Skin of body (tissue), 3 donors: ENCODE measurements at places on chromosomes 7 and 10. TPM values are rescaled to one million over a fixed set of nuclear protein-coding genes. Genes with fewer than 3 reads are reported as not detected.
A peak's percentile ranks its signal among the peaks of the same experiment; 100 is the strongest.

- peak; percentile 20 for DNase-seq
These were observed 1.2 kb downstream of the SFRP4 start for GRCh38 chr7:37915438-37915837.

ENKUR gene
- total RNA-seq, result 0.39 TPM

DNA sequence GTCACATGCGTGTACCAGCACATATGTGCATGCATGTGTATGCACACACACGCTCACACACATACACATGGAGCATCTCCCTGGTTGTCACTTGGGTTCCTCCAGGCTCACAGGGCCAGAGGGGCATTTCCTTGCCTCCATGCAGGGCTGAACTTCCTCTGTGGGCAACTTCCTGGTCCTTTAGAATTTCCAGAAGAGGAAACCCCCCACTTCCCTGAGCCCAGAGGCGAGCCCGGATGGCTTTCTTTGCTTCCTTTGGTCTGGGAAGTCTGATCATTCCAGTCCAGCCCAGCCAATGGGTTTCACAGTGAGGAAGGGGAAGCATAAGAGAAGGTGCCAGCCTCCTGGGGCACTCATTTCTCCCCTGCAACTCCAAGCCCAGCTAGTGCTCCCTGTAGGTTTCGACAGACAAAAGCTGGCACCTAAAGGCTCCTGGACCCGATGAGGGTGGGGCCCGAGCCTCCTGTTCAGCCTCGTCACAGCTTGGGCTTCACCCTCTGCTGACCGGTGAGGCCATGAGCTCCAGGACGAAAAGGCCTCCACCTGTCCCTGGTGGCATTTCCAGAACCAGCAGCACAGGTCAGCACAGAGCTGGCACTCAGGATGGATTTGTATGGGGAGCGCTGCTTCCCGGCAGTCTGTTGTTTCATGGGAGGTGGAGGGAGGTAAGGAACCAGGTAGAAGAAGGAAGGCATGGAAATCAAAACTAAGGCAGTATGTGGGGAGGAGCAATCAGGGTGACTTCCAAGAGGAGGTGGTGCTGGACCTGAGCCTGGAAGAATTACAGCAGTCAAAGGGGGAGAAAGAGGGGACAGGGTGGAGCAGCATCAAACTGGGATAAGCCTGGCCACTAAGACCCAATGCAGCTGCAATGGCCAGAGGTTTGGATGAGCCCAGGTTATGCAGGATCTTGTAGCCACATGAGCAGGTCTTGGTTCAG is 23.7 kb downstream of the BTBD16 start:
- DNase-seq, result no peak

DNA sequence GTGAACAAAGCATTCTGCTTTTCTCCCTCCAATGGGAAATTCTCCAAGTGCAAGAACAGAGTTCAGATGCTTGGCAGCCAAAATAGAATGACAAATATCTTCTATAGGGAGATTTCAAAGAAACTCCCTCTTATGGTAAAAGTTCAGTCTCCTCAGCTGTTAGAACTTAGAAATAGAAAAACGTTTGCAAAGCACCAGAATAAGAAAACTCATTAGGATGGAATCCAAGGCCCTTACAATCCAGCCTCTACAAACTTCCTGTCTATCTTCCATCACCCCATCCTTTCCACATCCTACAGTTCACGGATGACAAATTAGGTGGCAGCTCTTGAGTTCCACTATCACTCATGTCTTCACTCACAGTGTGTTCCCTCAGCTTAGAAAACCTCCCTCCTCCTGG is 25.7 kb downstream of the FAM13C start:
- peak; percentile 92 for DNase-seq
